ENCODE measurements at places on chromosomes 16 and 17.
A peak's percentile ranks its signal among the peaks of the same experiment; 100 is the strongest.

DNA sequence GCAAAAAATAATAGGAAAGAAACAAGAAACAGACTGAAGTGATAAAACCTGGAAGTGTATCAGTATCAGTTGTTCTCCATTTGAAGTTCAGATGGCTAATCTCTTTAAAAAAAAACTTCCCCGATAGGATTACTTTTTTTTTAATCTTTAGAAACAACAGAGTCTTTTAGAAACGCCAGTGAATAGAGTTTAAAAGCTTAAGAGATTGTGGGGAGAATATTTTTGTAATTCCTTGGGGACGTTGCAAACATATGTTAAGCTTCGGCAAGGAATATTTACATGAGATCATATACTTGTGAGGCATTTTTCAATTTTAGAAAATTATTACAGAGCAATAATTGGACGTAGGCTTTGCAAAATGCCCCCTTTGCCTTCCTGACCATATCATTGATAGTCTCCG, 13.2 kb downstream of the MAF start:
- DNase-seq: no peak

- no peak for DNase-seq
These were observed 23.7 kb upstream of the RPTOR start for GRCh38 chr17:80520810-80521455.

DNA sequence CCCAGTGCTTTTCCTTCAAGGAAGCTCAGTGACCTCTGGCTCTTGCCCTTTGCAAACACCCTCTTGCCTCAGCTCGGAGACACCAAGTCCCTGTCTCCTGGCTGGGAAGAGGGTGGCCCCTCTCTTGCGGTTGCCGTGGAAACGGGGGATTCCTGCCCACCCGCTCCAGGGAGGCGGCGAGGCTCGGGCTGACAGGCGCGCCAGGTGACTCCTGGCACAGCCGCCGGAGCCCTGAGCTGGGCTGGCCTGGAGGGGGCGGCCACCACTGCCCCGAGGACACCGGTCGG, 71.4 kb downstream of the ABR start:
- peak; percentile 83 for DNase-seq

GRCh38 chr16:87536795-87537142, 43.9 kb upstream of the ZCCHC14 start:
- DNase-seq: no peak

GRCh38 chr17:7394452-7395191, at the start of gene PLSCR3:
TSS of gene PLSCR3 (minus strand) at chr17:7394525. CDS start at chr17:7394110, 415 bp downstream.
- DNase-seq: peak; percentile 97

GRCh38 chr17:59470624-59471297, 94.6 kb upstream of the DHX40 start:
- DNase-seq: peak; percentile 13

- DNase-seq: peak; percentile 26
These were observed 9.5 kb upstream of the NDEL1 start for GRCh38 chr17:8426094-8426720.

DNA sequence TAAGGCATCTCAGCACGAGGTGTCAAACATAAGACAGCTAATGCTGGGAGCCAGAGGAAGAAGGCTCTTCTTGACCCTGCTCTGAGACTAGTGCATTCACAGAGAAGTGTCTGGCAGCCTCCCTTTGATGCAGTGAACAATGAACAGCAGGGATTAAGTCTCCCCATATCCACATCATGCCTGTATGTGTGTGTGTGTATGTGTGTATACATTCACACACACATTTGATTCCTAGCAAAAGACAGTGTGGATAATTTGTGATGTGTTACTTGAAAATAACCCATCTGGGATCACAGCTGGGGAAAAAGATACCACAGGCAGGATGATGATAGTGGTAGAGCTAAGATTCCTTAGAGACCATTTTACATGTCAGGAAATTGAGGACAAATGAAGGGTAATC, 485.9 kb upstream of the GOT2 start:
- DNase-seq: no peak

DNA sequence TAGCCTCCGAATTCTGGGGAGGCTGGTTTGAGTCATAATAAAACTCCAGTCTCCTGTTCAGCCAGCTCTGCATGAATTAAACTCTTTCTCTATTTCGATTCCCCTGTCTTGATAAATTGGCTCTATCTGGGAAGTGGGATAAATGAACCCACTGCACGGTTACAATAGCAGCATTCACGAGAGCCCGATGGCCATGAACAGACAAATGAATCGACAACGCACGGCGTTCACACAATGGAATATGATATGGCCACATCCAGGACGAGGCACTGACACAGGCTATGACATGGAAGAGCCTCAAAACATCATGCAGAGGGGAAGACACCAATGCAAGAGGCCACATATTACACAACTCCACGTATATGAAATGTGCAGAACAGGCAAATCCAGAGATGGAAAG, 5.6 kb upstream of the CARD14 start:
- no peak for DNase-seq

DNA sequence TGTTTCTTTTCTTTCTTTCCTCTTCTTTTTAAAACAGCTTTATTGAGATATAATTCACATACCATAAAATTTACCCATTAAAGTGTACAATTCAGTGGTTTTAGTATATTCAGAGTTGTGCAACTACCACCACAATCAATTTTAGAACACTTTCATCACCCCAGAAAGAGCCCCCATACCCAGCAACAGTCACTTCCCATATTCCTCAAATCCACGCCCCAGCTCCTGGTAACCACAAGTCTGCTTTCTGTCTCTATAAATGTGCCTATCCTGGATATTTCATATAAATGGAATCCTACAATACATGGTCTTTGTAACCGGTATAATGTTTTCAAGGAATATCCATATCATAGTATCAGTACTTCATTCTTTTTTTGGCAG, 19.4 kb downstream of the RARA start:
- no peak for DNase-seq

- no peak for DNase-seq
These were observed 72.0 kb upstream of the DNAJA2 start for GRCh38 chr16:47045459-47045858.

DNA sequence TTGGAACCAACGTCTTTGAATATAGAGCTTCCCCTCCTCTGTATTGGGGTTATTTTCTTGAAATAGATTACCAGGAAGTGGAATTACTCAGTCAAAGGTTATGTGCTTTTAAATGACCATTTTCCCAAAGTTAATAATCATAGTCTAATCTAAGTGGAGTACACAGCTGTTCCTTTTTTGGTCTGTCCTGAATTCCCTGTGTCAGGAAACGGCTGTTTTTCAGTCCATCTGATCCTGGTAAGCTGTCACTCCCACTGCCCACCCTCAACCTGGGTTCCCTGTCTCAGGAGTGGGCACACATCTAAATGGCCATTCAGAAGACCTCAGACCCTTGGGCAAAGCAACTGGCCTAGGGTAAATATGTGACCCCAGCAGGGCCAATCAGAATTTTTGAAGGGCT, 57.6 kb upstream of the KSR1 start:
- DNase-seq: no peak

GRCh38 chr17:71464751-71465150, 656.1 kb upstream of the SOX9 start:
- no peak for DNase-seq

- DNase-seq: no peak
These were observed 199.5 kb downstream of the PRKCB start for GRCh38 chr16:24035127-24035842.

GRCh38 chr17:43021741-43022512, at the start of gene VAT1:
TSS of gene VAT1 (minus strand) at chr17:43022385. CDS start at chr17:43022322, 63 bp downstream.
- DNase-seq: peak; percentile 97

DNA sequence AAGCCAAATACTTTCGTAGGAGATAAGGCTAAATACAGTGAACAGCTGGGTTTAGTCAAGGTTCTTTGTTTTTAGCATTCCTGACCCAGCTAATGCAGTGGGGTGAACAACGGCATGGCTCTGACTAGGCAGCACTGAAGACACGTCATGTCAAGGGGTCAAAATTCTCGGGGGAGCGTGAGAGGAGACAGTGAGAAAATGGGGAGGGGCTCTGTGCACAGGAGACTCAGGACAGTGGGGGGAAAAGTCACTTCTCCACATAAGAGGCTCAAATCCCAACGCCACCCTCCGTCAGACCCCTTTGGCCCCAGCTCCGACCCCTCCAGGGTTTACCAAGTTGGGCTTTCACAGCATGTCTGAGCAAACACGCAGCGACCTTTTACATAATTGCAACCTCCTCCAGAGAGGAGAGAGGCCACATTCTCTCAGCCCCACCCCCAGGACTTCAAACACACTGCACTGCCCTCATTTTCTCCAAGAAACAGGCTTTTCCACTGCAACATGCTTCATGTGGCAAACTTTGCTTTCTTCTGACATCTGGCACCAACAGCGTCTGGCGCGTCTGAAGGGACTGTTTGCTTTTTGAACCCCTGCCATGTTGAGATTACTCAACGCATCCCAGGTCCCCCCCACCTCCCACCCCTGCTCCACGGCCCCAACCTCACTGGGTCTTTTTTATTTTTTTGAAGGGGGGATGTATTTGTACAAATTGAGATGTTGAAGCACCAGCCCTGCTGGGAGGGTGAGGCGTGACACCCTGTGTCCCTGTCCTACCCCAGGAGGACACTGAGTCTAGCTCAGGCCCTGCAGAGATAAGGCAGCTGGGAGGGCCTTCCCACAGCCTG, 30.0 kb downstream of the AXIN2 start:
- DNase-seq: peak; percentile 82

GRCh38 chr16:25299792-25300590, 42.3 kb upstream of the ZKSCAN2 start:
- no peak for DNase-seq

All from endodermal cell (in vitro differentiated cells).